ENCODE measurements at places on chromosomes 2 and 18.

DNA sequence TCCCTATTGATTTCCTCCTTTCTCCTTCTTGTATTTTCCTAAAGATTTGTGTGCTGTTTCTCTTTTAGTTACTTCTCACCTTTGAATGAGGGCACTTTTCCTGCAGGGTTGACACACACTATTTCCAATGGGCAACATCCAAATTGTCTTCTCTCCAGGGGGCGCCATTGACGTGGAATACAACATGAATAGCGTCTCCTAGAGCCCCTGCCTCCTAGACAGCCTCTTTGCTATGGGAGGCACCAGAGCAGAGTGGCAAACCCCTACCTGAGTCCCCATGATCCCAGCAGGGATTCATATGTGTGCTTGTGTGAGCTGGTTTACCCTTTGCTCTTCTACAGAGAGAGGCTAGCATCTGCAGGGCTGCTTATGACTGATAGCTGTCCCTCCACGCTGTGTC is 61.3 kb upstream of the ITSN2 start:
- H3K27ac ChIP-seq = no peak overlapping the region
- H3K4me3 ChIP-seq = no peak overlapping the region
- no peaks in the 10 kb centered on the region for H3K27me3 ChIP-seq
- H3K36me3 ChIP-seq = no peaks in the 10 kb centered on the region

- H3K27ac ChIP-seq = no peak overlapping the region
- H3K4me1 ChIP-seq = no peaks in the 10 kb centered on the region
- no peaks in the 10 kb centered on the region for H3K36me3 ChIP-seq
- no peak overlapping the region for H3K4me3 ChIP-seq
Observed at GRCh38 chr2:157501026-157501425, 57.1 kb upstream of the CYTIP start.

- DNase-seq = no peak
- no peaks in the 10 kb centered on the region for H3K27me3 ChIP-seq
- no peaks in the 10 kb centered on the region for H3K4me1 ChIP-seq
- no peak overlapping the region for H3K4me3 ChIP-seq
- H3K36me3 ChIP-seq = no peaks in the 10 kb centered on the region
Observed at GRCh38 chr2:126910637-126911036, 11.9 kb downstream of the TEX51 start.

- DNase-seq = no peak
- H3K4me3 ChIP-seq = no peak overlapping the region
- H3K4me1 ChIP-seq = peaks cover 6% of the 10 kb centered on the region
- no peaks in the 10 kb centered on the region for H3K36me3 ChIP-seq
Observed at GRCh38 chr2:173401716-173402326, 47.1 kb downstream of the CDCA7 start.

DNA sequence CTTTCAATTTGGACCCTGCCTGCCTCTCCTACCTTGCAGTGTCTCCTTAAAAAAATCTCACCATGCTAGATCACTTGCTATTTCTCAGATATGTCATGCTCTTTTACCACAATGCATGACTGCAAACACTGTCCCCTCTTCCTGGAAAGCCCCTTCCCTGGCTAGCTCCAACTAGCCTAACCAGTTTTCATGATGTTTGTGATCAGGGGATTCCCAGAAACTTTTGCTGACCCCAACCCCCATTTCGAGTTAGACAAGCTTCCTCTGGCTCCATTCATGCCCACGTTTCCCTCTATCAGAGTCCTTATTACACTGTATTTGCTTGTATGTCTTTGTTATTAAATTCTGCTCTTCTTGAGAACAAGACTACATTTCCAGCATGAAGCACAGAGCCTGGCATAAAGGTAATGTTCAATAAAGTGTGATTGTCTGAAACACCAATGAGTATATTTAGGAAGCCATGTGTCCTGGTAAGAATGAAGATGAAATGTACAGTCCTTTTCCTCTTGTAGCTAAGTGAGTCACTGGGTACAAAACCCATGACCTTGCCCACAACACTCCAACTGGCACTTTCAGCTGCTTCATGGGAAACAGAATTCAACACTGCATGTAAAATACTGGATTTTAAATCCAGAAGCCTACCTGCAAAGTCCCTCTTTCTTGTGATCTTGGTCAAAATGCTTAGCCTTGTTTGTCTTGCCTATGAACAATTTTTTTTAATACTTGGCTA is 62.0 kb upstream of the ATL2 start:
- H3K4me3 ChIP-seq = no peak overlapping the region
- H3K27ac ChIP-seq = no peak overlapping the region
- H3K4me1 ChIP-seq = no peaks in the 10 kb centered on the region
- no peak for DNase-seq

DNA sequence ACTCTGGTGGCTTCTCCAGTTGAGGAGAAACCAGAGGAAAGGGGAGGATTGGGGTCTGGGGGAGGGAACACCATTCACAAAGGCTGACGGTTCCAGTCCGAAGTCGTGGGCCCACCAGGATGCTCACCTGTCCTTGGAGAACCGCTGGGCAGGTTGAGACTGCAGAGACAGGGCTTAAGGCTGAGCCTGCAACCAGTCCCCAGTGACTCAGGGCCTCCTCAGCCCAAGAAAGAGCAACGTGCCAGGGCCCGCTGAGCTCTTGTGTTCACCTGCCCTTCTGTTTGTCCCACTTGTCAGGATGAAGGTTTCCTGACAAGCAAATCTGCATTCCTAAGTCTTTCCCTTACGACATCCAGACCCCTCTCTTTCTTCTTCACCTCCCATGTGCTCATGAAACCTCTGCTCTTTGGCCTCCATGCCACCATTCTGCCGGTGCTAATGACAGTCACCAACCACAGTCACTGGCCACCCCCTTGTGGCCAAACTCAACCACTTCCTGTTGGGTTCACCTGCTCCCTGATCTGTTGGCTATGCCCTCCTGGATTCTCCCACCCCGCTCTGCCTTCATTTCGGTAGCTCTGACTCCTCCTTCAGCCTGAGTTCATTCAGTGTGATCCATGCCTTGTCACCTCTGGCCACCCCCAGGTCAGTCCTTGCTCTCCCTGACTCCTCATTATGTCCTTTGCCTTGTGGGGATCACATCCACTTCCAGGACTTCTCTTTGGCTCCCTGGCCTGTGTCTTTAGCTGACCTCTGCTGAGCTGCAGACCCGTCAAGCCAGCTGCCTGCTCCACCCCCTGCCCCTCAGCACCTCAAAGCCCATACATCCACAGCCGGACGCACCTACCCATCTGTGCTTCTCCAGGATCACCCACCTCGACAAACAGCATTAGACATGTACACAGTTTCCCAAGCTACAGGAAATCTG is 17.6 kb downstream of the EMX1 start:
- H3K36me3 ChIP-seq = no peaks in the 10 kb centered on the region
- no peaks in the 10 kb centered on the region for H3K27me3 ChIP-seq
- H3K27ac ChIP-seq = no peak overlapping the region
- H3K4me1 ChIP-seq = peaks cover 6% of the 10 kb centered on the region
- no peak for DNase-seq

- DNase-seq = no peak
- H3K27ac ChIP-seq = no peak overlapping the region
- no peaks in the 10 kb centered on the region for H3K27me3 ChIP-seq
- H3K4me3 ChIP-seq = no peak overlapping the region
- H3K36me3 ChIP-seq = no peaks in the 10 kb centered on the region
- no peaks in the 10 kb centered on the region for H3K4me1 ChIP-seq
Observed at GRCh38 chr2:73337828-73338227, 44.5 kb upstream of the EGR4 start.

- H3K36me3 ChIP-seq = no peaks in the 10 kb centered on the region
- no peak within 1 kb of the TSS for H3K4me3 ChIP-seq
- H3K4me1 ChIP-seq = peaks cover 50% of the 10 kb centered on the region
- no peak for DNase-seq
- H3K27me3 ChIP-seq = peaks cover 42% of the 10 kb centered on the region
Observed at GRCh38 chr2:72147303-72147971, at the start of gene CYP26B1. TSS of gene CYP26B1 (minus strand) at chr2:72147862. CDS start at chr2:72147834, 28 bp downstream.

- no peak overlapping the region for H3K4me3 ChIP-seq
- H3K27me3 ChIP-seq = no peaks in the 10 kb centered on the region
- no peaks in the 10 kb centered on the region for H3K4me1 ChIP-seq
- no peaks in the 10 kb centered on the region for H3K36me3 ChIP-seq
- DNase-seq = no peak
Observed at GRCh38 chr2:195319548-195320412, 337.2 kb upstream of the SLC39A10 start.

DNA sequence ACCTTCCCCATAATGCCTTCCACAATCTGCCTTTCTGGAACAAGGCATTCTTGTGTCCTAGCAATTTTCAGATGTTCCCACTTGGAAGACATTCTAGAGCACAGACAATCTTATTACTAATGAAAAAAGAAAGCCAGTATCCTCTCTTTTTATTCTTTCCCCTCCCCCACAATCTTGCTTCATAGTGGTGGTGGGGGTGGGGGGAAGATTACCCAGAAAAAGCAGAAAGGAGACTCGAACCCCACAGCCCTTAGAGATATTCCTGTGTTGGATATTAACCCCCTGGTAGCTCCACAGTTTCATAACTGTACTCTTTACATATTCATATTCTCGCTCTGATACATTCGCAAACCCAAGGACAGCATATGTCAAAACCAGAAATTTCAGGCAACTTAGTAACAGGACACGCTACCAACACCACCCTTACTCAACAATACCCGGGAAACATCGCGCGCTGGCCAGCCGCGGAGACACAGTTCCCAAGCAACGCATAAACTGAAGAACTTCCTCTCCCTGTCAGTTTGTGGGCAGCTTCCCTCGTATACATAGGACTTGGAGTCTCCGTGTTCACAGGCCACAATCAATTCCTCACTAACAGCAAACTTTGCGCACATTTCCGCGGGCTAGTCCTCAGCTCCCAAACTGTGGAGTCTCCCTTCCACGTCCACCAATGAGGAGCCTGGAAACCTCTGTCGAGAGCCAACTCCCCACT is 793 bp downstream of the NR4A2 start:
- H3K27ac ChIP-seq = peak overlapping the region; percentile 97
- peaks cover 44% of the 10 kb centered on the region for H3K4me1 ChIP-seq
- peaks cover 34% of the 10 kb centered on the region for H3K27me3 ChIP-seq
- DNase-seq = peak; percentile 67
- no peaks in the 10 kb centered on the region for H3K36me3 ChIP-seq

DNA sequence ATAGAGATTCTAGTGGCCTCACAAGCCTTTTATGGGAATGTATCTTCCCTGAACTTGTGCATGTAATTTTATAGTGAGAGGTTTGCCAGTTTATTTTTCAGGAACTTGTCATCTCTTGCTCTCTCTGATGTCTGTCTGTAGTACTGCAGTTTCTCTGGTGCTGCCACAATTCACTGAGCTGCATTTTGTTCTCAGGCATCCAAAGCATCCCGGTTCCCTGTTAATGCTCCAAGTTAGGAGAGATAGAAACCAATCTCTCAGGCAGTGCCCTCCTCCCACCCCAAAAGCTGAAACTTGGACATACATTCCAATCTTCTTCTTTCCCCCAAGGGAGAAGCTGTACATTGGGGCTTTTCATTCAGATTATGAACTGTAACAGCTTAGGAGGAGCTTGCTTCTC is 30.1 kb upstream of the GRB14 start:
- no peaks in the 10 kb centered on the region for H3K27me3 ChIP-seq
- no peak for DNase-seq
- no peak overlapping the region for H3K27ac ChIP-seq
- no peaks in the 10 kb centered on the region for H3K36me3 ChIP-seq

DNA sequence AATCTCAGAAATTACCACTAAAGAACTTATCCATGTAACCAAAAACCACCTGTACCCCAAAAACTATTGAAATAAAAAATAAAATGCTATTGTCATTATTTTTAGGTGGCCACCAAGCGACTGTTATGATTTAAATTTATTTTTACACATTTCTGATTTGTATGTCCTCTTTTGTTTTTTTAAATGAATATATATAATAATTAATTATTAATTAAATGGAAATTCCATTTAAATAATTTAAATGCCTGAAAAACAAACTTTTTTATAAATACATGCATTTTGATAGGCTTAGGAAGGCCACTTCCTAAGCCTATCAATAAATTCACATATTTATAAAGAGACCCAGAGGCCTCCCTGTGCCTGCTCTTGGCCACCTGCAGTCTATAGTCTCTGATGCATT is 52.2 kb downstream of the CYB5A start:
- H3K4me1 ChIP-seq = no peaks in the 10 kb centered on the region
- no peaks in the 10 kb centered on the region for H3K36me3 ChIP-seq
- no peak overlapping the region for H3K4me3 ChIP-seq
- no peaks in the 10 kb centered on the region for H3K27me3 ChIP-seq

DNA sequence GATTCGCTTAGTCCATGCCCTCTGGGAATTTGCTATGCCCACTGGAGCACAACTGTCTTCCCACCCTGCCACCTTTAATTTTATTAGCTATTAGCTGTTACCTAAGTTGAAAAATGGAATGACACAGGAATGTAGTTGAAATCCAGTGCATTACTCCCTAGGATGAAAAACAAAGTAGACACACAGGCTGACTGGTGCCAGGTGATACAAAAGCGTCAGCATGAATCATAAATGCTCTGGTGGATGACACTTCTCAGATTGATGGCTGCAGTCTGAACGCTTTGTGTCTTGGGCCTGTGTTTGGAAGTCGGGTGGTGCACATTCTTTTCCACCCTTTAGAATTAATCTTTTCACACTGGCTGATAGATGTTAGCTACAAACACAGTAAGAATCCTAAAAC is 802.0 kb downstream of the DCC start:
- no peaks in the 10 kb centered on the region for H3K4me1 ChIP-seq
- no peaks in the 10 kb centered on the region for H3K36me3 ChIP-seq
- DNase-seq = no peak

DNA sequence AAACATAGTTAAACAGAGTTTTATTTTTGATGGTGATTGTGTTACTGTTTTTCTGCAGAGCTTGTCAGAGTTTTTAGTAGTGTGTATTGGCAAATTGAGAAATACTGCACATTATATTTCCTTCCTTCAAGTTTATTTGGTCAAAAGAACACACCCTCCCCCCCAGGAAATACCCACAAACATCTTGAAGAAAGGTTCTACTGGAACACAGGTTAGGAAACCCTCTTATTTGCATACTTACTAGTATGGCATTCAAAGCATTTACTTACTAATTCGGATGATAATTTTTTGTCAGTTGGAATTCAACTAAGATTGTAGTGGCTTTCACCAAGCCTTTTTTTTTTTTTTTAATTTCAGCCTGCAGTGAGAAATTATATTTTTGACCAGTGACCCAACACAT is 9.1 kb downstream of the CAB39 start:
- no peak overlapping the region for H3K4me3 ChIP-seq
- DNase-seq = no peak
- H3K27me3 ChIP-seq = no peaks in the 10 kb centered on the region
- H3K4me1 ChIP-seq = peaks cover 35% of the 10 kb centered on the region

DNA sequence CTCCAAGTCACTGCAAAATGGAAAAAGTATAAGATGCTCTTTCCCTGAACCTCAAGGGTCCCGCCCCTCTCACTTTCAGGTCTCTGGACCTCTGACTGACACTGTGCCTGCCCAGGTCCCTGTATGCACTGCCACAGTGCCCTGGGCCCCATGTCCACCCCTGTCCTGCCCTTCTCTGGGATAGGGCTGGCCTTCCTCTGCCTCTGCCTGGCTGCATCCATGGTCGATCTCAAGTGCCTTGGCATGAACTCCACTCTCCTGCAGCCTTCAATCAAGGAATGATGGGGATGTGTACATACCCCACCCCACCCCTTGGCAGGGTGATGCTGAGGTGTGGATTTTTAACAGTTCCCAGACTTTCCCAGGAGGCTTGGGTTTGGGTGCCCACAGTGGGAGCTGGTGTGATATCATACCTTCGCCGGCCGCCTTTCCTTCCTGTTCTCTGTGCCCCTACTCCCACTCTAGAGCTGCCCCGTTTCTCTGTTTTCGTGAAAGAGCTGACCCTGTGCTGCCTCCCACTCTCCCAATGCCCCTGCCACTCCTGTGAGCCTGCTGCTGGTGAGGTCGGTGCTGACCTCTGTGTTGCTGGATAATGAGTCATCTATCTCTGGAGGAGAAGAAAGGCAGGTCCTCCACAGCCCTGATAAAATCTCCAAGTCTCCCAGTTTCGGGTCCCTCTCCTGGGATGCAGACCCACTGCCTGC is 18.9 kb downstream of the PTPN18 start:
- H3K27ac ChIP-seq = no peak overlapping the region
- no peaks in the 10 kb centered on the region for H3K27me3 ChIP-seq
- H3K4me3 ChIP-seq = no peak overlapping the region
- DNase-seq = no peak
- H3K4me1 ChIP-seq = peaks cover 74% of the 10 kb centered on the region
